HEK293T (cell line): ENCODE measurements at places on chromosomes 3 and 15.
A peak's percentile ranks its signal among the peaks of the same experiment; 100 is the strongest.

GRCh38 chr15:37204692-37205091 is 104.3 kb upstream of the MEIS2 start:
- DNase-seq = no peak

DNA sequence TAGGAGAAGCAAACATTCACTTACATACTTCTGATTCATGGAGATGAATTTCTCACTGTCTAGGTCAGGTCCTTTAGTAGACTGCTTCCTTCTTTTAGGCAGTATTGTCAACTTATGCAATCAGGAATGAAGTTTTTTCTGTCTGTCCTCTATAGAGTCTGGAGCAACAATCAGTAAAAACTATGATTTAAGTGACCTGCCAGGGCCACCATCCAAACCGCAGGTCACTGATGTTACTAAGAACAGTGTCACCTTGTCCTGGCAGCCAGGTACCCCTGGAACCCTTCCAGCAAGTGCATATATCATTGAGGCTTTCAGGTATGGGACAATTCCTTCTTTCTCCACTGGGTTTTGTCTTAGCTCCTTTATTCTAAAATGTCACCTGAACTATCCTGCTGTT is 523.1 kb downstream of the ROBO2 start:
- no peak for DNase-seq

DNA sequence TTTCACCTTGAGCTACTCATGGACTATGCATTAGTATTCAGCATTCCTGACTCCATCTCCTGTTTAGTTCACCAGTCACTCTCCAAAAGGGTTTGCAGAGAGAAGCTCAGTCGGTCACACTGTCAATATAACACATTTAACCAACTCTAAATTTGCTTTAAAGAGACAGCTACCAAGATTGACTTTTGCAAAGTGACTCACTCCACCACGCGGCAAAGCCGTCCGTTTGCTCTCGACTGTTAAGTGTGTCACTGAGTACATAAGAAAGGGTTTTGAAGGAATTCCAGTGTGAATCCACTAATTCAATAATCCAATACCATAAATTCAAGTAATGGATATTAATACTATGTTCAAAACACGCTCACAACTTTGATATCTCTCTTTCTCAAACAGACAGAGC is 1006.7 kb upstream of the NR2F2 start:
- DNase-seq = no peak

DNA sequence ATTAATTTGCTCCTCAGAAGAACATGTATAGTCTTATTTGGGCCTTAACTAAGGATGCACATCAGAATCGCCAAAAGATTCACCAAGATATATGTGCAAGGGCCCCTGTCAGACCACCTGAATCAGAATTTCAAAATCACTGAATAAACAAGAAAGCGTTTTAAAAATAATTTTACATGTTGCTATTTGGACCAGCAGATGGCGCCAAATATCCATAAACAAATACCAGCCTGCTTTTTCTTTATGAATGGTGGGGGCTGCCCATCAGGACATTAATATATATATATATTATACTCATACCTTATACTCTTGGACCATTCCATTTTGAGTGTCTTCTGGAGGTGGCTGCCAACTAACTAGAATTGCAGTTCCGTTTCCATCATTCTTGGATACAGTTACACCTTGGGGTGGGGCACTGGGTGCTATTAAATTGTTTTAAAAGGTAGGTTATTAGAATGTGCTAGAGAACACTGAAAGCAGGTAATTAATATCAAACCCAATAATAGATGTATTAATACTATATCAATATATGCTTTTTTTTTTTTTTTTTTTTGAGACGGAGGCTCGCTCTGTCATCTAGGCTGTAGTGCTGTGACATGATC is 1108.3 kb downstream of the ROBO1 start:
- peak; percentile 17 for DNase-seq

GRCh38 chr3:53160660-53161449 is at the start of gene PRKCD:
Gene PRKCD, plus strand, starts transcription at chr3:53161209. Its CDS starts 17,214 bp downstream, at chr3:53178423.
- peak; percentile 94 for DNase-seq

DNA sequence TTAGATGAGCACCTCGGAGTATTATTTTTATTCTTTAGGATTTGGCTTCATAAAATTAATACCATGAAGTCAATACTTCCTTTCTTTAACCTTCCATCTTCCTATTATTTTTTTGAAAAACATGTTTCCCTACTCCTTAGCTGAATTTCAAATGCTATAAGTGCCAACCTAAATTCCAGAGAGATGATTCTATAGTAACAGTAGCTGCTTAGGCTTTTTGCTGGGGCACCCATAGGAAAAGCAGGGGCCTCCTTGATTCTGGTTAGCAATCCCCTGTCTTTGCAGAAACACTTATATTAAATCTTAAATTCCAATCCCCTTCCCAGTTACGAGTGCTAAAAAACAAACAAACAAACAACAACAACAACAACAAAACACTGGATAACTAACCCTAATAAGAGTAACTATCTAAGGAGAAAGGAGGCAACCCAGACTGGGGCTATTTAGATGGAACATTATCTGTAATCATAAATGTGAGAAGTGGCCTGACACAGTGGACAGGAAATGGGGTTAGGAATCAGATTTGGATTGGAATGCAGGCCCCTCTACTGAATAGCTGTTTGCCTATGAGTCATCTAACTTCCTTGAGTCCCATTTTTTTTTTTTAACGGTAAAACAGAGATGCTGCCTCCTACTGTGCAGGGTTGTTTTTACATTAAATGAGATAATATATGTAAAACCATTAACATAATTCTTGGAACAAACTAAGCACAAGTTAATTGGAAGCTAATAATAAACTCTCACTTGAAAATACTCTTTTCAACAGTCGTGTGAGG is 148.1 kb downstream of the WDR72 start:
- no peak for DNase-seq

DNA sequence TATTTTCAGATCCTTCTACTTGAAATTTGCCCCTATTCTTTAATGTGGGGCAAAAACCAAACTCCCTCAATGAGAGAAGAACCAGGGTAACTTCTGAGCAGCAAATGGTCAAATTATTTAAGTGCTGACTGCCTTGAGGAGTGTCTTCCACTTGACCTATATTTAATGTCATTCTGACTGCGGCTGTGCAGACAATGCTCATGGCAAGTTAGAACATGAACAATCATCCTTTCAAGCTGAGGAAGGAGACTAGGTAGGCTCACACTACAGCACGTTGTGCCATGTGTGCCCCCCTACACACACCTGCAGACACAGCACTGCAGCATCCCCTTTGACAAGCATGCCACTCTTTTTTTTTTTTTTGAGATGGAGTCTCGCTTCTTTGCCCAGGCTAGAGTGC is 98.2 kb downstream of the OSBPL10 start:
- no peak for DNase-seq

DNA sequence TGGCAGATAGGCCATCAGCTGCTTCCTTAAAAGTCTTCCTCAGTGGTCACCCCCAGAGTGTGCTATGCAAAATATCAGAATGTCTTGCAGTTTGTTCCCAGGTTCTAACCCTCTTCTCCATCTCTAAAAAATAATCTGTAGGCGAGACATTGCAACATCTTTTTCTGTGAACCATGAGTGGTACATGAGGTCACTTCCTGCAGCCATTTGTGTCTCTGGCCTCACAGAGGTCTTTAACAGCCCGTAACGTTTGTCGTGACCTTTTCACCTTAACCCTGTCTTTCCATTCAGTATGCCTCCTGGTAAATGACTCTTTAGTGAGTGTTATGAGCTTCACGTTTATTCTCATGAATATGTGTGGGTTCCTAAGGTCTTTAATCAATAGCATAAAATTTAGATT is 145.4 kb downstream of the KLHL25 start:
- DNase-seq = no peak

DNA sequence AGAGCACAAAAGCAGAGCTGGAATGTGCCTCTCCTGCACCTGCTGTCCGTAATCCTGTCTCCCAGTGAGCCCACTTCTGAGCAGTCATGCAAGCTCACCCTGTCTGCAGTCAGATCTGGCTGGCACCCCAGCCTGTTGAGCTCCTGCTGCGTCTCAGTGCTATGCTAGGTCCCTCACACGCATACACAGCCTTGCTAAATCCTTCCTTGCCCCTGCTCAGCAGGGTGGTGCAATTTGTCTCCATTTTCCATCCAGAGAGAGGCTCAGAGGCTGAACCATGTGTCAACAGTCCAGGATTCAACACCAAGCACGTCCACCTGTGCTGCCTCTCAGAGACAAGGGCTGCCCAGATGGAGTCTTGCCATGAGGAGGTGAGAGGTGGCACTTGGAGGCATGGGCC is 11.0 kb downstream of the POMGNT2 start:
- DNase-seq = no peak

DNA sequence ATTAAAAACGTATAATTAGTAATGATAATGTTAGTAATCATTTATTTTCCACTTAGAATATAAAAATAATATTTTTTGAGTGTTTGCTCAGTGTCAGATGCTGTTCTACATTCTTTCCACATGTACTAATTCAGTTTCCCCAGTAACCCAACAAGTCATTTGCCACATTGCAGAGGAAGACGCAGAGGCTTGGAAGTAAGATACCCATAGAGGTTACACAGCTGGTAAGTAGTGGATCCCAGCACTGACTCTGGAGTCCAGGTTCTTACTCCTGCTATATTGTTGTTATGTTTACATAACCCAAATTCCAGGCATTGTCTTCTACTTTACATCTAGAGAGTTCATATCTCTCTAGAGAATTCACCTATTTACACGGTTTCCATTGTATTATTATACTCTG is 48.2 kb upstream of the MYO5C start:
- DNase-seq = no peak

DNA sequence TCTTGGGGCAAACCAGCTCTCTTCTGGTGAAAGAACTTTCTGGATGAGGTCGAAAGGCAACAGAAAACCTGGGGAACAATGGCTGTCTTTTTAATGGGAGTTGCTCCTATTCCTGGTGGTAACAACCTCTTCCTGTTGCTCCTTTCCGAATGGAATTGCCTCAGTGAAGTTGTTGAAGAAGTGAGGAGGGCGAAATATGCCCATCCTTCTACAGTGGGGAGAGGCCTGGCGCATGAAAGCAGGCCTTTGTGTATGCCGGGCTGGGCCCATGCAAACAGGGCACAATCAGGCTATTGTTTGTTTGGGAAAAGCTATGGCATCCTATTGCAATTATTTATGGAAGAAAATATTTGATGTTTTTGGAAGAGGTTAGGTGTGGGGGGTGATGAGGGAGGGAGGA is 166.9 kb downstream of the IGF1R start:
- DNase-seq = no peak

DNA sequence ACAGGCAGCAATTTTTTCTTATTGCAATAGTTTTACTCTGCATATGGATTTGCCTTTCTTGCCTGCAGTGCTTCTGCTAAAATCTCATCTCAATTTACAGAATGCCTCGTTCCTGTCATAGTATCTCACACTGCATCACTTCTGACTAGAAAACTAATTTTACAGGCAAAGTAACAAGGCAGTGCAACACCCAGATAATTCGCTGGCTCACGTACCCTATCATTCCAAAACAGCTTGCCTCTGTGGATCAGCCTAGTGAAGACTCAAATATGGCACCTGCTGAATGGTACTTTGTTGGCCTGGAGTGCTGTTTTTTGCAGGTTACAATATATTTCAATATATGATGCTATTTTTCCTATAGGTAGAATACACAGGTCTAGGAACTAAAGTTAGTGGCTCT is 5.3 kb downstream of the EIF5A2 start:
- no peak for DNase-seq

DNA sequence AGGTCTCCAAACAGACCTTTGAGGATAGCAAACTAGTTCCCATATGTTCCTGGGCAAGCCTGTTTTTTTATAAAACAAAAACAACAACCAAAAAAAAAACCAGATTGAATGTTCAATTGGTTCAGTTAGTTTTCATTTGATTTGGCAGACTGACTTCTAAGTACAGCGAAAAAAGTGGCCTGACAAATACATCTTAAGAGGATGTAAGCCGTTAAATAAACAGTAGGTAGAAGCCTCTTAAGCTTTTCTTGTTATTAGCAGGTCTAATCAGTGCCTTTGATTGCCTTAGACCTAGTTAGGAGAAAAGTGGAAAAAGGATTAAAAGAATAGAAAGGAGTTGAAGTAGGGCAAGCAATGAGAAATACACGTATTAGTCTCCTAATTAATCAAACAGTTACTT is 13.2 kb downstream of the TSC22D2 start:
- no peak for DNase-seq

- no peak for DNase-seq
These were observed 80.1 kb upstream of the PLSCR5 start for GRCh38 chr3:146685050-146685814.
